ENCODE measurements at places on chromosomes 7 and 10.

DNA sequence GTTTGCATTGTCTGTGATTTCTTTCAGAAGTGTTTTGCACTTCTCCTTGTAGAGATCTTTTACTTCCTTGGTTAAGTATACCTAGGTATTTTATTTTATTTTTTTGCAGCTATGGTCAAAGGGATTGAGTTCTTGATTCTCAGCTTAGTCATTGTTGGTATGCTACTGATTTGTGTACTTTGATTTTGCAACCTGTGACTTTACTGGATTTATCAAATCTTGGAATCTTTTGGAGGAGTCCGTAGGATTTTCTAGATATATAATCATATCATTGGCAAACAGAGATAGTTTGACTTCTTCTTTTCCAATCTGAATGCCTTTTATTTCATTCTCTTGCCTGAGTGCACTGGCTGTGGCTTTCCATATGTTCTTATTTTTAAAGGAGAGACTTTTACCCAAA lies 41.9 kb downstream of the CCSER2 start:
- DNase-seq = no peak

GRCh38 chr10:111298031-111298430 lies 221.2 kb downstream of the ADRA2A start:
- DNase-seq = no peak

GRCh38 chr7:128878226-128879105 lies 15.8 kb downstream of the ATP6V1F start:
- peak; percentile 12 for DNase-seq

- no peak for DNase-seq
Measured at GRCh38 chr7:38585572-38586354, 45.4 kb downstream of the AMPH start.

DNA sequence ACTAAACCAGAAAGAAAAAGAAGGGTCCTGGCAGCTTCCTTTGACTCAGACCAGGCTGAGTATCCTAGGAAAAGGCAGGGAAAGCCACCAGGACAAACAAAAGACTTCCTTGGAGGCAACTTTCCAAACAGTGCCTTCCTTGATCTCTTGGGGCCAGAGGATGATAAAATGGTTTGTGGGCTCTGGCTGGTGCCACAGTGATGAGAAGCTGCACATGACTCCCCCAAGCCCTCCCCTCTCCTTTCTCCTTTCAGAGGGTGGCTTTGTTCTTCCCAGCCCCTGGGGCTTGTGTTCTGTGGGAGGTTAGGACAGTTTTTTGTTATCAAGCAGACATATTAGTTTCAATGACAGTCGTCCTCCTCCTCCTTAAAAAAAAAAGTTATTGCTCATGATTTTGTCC lies 183.2 kb downstream of the SEM1 start:
- no peak for DNase-seq

DNA sequence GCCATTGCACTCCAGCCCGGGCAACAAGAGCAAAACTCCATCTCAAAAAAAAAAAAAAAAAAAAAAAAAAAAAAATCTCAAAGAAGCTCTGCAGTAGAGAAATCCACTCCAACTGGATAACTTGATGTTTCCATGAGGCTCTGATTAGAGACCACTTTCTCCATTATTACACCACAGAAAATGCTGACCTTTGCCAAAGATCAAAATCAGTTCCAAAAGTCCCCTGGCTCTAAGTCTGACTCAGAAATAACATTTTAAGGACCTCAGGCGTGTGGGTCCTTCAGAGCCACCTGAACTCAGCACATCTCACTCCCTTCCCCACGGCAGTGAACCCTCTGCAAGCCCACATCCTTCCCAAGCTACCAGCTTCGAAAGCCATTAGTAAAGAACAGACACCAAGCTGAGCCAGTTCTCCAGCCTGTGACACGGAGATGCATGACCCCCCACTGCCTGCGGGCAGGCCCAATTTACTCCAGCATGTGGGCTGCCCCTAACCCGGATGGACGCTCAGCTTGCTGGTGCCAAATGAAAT lies 13.8 kb upstream of the TMEM120A start:
- peak; percentile 10 for DNase-seq

- no peak for DNase-seq
Measured at GRCh38 chr10:7119325-7120015, 291.4 kb downstream of the SFMBT2 start.

DNA sequence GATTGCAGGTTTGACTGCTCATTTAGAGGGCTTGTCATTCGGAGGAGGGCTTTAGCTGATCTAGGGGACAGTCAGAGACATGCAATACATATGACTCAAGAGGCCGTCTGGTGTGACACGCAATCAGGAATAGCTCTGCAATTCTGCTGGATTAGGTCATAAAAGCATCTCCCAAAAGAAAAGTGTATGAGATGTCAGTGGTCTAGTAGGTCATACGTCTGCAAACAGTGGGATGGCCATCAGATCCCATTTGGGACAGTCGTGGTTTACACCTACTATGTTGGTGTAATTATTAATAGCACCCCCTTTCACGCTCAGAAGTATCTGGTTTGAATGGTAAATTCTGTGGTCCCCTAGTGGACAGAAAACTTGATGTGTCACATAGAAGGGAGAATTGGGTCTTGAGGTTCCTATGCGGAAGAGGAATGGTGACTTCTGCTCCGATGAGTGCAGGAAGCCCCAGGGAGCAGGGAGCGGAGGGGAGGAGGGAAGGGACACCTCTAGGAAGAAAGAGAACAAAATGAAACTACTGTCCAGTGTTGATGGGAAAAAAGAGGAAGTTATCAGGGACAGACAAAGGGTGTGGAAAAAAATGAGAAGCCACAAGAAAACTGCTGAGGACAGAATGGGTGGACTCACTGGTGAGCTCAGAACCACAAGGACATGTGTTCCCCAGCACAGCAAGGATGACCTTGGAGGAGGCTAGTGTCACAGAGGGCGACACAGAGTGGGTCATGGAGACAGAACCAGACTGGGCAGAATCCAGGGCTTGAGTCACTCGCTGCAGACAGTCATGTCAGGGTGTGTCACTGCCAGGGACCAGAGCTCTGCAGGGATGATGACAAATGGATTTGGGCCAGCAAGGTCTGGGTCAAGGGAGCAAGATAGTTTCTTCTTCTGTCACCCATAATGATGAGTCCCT lies 59.9 kb downstream of the MAP3K8 start:
- DNase-seq = no peak

DNA sequence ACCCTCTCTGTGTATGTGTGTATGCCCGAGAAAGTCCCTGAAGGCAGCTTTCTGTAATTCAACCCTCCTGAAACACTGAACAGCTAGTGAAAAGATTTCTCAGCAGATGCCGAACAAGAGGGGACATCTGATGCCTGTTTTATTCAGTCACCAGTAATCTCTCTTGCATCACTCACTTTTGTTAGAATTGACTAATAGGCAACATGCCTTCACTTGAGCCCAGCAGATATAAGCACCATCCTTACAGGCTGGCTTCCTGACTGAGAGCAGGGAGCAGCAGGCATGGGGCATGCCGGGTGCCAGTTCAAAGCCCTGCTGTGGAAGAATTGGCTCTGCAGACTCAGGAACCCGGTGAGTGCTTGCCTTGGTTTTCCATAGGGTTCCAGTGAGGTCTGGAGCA lies at the start of gene ABCA13:
ABCA13 (plus strand) TSS at position 257 of the 400 bp plus-strand sequence; CDS start at position 283, 26 bp downstream.
- no peak for DNase-seq

DNA sequence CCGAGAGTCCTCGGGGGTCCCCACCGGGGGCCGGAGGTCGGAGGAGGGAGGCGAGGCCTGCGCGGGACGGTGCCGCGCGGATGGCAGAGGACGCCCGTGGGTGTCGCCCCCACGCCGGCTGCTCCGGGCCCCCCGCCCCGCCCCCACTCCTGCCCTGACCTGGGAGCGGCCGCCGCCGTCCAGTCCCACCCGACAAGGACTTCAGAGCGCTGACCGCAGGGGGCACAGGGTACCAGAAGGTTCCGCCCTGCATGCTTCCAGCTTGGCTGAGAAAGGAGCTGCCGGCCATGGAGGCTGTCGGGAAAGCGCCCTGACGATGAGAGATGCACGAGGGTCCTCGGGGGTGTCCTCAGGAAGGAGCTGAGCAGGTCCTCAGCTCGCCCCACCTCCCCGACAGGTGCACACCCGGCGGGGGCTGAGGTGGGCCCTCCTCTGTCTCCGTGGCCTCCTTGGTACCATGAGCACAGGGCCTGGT lies 57.0 kb upstream of the DNAJB6 start:
- DNase-seq = peak; percentile 26

GRCh38 chr10:15860692-15861201 lies 440 bp upstream of the MINDY3 start:
- no peak for DNase-seq

- no peak for DNase-seq
Measured at GRCh38 chr10:125742465-125742864, 23.0 kb downstream of the EDRF1 start.

- no peak for DNase-seq
Measured at GRCh38 chr7:78594156-78594555, 795.6 kb downstream of the PHTF2 start.
